ENCODE measurements at places on chromosomes 7 and 10. TPM values are rescaled to one million over a fixed set of nuclear protein-coding genes. Genes with fewer than 3 reads are reported as not detected.

GRCh38 chr10:132205650-132206376, 19.1 kb downstream of the DPYSL4 start:
- DNase-seq = peak; percentile 15

DNA sequence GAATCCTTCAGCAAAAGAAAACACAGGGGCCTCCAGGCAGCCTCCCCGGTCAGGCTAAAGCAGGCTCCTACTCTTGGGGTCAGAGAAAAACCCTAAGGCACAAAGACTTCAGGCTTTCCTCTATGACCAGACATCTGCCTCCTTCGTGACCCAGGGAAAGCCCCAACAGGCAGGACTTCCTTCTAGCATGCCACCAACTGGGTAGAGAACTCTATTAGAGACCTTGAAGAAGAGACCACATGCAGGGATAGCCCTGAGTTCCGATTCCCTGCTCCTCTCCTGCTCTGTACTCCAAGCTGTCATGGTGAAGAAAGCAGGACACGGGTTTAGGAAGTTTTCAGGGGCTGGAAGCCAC, 1.3 kb downstream of the TRPV6 start:
- DNase-seq = no peak

GRCh38 chr7:11831736-11832495, at the start of gene THSD7A:
TSS of gene THSD7A (minus strand) at chr7:11832198. CDS start at chr7:11831946, 252 bp downstream.
- peak; percentile 41 for DNase-seq

- no peak for DNase-seq
These were observed 29.7 kb upstream of the DDC start for GRCh38 chr7:50594734-50595485.

DNA sequence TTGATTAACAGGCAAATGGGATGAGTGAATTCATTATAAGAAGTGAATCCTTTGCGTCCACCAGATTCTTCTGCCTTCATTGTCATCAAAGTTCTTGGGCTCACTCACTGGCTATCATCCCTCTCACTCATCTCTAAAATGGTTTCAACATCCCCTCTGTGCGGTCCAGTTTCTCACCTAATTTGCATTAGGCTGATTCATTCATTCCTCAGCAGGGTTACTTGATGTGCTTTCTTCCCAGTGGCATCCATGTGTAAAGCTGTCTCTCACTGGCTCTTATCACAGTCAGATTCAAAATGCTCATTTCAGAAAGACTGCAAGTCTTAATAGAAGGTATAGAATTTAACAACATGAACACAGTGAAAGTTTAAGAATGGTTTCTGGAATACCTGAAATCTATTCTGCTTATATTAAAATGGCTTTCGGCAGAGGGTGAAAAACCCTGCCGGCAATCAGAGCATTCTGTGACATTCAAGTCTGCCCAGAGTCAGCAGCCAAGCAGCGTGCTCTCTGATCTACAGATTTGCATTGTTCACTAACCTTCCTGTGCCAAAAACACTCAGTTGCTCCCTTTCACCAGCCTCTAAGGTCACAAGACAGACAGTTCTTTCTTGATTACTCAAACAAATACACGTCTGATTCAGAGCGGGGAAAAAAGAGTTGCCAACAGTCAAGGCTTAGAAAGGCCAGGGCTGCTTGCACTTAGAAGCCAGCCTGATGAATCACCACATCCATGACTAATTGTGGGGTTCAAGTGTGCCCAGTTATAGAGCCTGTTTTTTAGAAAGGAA, 106.7 kb downstream of the TES start:
- DNase-seq = peak; percentile 19

GRCh38 chr10:6212806-6213205, 10.1 kb downstream of the PFKFB3 start:
- DNase-seq = no peak

AEBP1 gene
- 228 TPM for total RNA-seq

GRCh38 chr10:113752553-113752952, 1.1 kb downstream of the PLEKHS1 start:
- no peak for DNase-seq

- DNase-seq = no peak
These were observed 75.8 kb downstream of the ZMIZ1 start for GRCh38 chr10:79144351-79145173.

- DNase-seq = no peak
These were observed 42.5 kb upstream of the LRGUK start for GRCh38 chr7:134084488-134085144.

- DNase-seq = no peak
These were observed 128.5 kb downstream of the TNS3 start for GRCh38 chr7:47453093-47454061.

DNA sequence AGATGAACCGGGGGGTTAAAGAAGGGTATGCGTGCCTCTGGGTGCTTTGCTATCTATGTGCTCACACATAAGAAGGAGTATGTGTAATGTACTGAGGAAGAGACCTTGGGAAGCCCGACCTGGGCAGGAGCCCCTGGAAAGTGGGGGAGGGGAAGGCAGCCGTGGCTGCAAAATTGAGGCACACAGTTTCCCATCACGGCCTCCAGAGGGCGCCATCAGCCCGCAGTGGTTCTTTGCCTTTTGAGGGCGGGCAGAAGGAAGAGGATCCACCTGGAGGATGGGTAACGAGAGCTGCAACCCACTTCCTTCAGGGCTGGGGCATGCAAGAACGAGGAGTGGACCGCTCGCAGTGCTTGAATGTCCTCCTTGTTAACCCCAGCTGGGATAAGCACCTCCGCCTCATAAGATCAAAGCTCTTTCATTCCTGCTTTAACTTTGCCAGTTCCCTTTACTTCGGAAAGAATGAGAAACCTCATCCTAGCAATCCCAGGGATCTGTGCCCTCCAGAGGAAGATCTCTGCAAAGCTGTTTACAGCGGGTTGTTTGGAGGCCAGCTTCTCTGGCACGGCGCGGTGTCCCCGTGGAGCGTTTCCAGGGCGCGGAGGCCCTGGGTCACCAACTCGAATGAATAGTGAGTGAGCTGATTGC, 77.9 kb downstream of the PCGF5 start:
- peak; percentile 82 for DNase-seq

LRMDA gene
- 15.4 TPM for total RNA-seq

- DNase-seq = no peak
These were observed 118.7 kb upstream of the GDF10 start for GRCh38 chr10:47181052-47181849.

- DNase-seq = no peak
These were observed 293.2 kb upstream of the NFE2L3 start for GRCh38 chr7:25858525-25859411.

IFRD1 gene
- total RNA-seq = 37.2 TPM

DNA sequence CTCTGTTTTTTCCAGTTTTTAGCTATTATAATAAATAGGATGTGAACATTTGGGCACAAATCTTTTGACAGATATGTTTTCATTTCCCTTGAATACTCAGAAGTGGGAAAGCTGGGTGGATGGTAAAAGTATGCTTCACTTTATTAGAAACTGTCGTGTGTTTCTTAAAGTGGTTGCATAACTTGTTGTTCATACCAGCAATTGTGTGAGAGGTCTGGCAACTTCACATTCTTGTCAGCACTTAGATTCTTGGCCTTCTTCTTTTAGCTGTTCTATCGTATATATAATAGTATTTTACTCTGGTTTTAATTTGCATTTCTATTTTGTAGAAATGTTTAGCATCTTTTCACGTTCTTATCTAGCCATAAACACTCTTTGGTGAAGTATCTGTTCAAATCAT, 894.4 kb downstream of the KCNMA1 start:
- DNase-seq = no peak

SAP25 gene
- 6.4 TPM for total RNA-seq

DNA sequence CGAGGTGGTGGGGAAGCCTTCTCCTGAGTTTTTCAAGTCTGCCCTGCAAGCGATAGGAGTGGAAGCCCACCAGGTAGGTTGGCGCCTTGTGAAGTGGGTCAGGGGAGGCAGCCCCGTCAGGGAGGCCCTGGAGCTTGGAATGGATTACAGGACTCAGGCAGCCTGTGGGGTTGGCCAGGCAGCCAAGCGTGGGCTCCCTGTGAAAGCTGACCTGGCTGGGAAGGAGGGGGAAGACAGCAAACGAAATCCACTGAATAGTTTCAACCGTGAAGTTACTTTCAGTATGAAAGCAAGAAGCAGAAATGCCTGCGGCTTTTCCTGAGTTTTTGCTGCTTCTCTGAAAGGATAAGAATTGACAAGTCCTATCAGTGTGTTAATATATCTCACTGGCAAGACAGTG, 36.4 kb downstream of the LHPP start:
- DNase-seq = no peak

FAM241B gene
- 1.6 TPM for total RNA-seq

- no peak for DNase-seq
These were observed 14.1 kb upstream of the CSGALNACT2 start for GRCh38 chr10:43124094-43124521.

DGKI gene
- 0.11 TPM for total RNA-seq

GRCh38 chr10:110203500-110204455, 3.6 kb upstream of the MXI1 start:
- DNase-seq = no peak

DNA sequence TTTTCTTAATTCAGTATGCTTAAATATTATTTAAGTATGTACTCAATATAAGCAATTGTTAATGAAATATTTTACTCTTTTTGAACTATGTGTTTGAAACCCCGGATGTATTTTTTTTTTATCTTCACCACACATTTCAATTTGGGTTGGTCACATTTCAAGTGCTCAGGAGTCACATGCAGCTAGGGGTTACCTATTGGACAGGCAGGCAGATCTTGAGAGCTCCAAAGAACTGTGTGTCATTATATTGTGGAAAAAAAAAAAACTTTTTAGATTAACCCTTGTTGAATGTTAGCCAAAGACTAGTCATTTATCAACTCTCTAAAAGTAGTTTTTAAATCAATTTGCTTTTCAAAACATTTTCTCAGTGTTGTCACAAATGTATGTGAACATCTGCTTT, 37.2 kb downstream of the IKZF1 start:
- no peak for DNase-seq

DNA sequence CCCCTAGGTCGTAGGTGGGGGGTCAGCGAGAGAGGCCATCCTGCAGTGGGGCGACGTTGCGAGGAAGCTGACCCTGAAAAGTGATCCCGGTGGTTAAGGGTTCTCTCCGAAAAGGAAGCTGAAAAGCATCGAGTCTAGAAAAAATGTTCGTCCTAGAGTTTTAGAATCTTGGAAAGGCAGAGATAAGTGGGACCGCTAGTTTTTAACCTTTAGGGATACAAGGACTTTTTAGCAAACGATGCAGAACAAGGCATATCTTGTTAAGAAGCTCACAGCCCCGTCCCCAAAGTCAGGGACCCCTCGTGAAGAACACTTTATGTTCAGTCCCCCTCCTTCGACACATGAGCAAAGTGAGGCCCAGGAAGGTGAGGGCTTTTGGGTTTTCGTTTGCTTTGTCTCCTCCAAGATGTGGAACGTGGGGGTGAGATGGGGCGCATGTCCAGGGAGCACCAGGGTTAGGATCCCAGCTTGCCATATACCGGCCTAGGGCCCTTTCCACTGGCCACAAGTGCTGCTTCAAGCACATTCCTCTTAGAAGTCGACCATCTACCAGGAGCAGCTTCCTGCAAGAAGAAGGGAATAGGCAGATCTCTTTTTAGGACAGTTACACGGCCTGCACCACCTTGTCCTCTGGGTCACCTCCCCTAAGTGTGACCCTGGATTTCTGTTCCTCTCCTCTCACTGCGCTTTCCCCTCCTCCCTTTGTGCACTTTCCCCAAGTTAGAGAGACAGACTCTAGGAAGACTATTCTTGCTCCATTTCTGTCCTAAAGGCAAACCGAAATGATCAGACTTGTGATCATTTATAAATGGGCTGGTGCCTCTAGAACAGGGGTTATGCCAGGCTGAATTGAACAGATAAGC, 969 bp downstream of the SLC35G1 start:
- DNase-seq = no peak

CTAGE6 gene
- 0.23 TPM for total RNA-seq

VPS37D gene
- total RNA-seq = 7.1 TPM

THSD7A gene
- total RNA-seq = 2.7 TPM

CABCOCO1 gene
- total RNA-seq = 0.82 TPM

RP9 gene
- 16.2 TPM for total RNA-seq

ZNF804B gene
- total RNA-seq = not detected

DNA sequence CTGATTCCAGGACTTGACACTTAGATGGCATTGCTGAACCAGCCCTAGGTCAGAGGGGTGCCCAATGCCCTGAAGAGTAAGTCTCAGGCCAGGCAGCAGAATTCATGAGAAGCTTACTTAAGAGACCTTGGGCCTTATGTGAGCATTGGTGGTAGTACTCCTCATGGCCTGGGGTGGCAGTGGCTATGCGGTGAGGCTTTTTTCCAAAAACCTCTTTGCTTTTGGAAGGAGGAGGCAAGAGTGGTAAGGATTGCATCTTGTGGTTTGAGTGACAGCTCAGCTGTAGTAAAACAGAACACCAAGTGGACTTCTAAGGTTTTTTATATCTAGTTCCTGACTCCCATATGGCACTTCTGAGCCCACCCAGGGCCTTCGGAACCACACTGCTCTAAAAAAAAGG, 459.0 kb upstream of the STEAP1 start:
- DNase-seq = no peak

GRCh38 chr7:106169821-106170610, 57.9 kb upstream of the SYPL1 start:
- no peak for DNase-seq

GRCh38 chr10:35375091-35375765, 38.9 kb downstream of the CCNY start:
- no peak for DNase-seq

PPP1R17 gene
- not detected for total RNA-seq

GRCh38 chr10:28906934-28907333, 229.6 kb downstream of the BAMBI start:
- DNase-seq = no peak

GRCh38 chr10:93369588-93370164, 112.5 kb downstream of the MYOF start:
- no peak for DNase-seq

ZNRF2 gene
- 24.8 TPM for total RNA-seq

GRCh38 chr10:34295142-34295548, 520.0 kb downstream of the PARD3 start:
- no peak for DNase-seq

CDHR1 gene
- total RNA-seq = 0.70 TPM

DNA sequence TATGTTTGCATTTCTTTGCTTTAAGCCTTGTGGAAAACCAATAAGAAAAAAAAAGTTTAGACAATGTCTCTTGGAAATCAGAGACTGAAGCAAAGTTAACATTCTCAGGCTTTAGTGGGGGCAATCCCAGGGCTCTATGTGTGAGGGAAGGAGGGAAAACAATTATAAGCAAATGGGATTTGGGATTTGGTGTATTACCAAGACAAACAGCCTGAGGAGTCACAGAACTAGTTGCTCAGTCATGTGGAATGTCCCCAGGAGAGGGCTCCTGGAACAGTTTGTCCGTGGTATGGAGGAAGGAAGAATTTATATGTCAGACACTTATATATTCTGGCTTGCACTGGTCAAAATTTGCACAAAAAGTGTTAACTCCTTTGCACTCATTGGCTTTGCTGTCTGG, 562.9 kb upstream of the TPK1 start:
- DNase-seq = no peak

METTL27 gene
- total RNA-seq = 25.6 TPM

DNA sequence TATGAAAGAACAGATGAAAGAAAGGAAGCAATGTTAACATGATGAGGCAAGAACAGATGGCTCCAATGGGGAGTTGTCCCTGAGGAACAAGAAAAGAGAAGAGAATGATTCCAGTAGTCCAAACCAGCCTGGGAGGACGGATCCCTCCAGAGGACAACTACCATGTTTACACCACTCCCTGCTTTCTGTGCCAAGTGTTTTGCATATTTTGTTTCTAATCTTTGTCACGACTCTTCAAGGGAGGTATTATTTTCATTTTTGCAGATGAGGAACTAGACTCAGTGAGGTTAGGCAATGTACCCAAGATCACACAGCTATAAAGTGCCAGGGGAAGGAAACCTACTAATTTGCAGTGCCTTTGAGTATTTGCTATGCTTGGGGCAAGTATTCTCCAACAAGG, 116.2 kb downstream of the PARP12 start:
- DNase-seq = no peak

- no peak for DNase-seq
These were observed 7.8 kb downstream of the AFAP1L2 start for GRCh38 chr10:114396464-114396863.

CACNB2 gene
- 16.0 TPM for total RNA-seq

Data from ovary (tissue), 10 donors.